ENCODE measurements at places on chromosomes 12 and 14.

DNA sequence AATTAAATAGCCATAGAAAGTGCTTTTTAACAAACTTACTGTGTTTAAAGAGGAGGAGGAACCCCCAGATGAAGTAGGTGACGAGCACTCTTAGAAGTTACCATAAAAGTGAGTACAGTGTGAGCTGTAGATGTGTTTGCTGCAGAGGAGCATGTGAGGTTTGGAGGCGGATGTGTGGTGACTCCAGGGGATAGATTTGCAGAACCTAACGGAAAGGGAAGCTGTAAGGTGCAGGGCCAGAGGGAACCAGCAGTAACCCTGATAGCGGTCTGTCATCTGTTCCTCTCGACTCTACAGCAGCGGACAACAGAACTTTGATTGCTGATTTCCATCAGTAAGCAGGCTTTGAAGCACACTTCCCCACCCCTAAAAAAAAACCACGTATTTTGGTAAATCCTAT lies 5.2 kb downstream of the CALM1 start:
- H3K27me3 ChIP-seq = no peaks in the 10 kb centered on the region
- DNase-seq = no peak
- no peak overlapping the region for H3K4me3 ChIP-seq

- peak overlapping the region; percentile 81 for H3K27ac ChIP-seq
- no peak for DNase-seq
- no peak overlapping the region for H3K4me3 ChIP-seq
- H3K4me1 ChIP-seq = peaks cover 72% of the 10 kb centered on the region
- H3K27me3 ChIP-seq = no peaks in the 10 kb centered on the region
- peaks cover 18% of the 10 kb centered on the region for H3K36me3 ChIP-seq
Measured at GRCh38 chr12:108800591-108800990, 56.8 kb downstream of the SSH1 start.

DNA sequence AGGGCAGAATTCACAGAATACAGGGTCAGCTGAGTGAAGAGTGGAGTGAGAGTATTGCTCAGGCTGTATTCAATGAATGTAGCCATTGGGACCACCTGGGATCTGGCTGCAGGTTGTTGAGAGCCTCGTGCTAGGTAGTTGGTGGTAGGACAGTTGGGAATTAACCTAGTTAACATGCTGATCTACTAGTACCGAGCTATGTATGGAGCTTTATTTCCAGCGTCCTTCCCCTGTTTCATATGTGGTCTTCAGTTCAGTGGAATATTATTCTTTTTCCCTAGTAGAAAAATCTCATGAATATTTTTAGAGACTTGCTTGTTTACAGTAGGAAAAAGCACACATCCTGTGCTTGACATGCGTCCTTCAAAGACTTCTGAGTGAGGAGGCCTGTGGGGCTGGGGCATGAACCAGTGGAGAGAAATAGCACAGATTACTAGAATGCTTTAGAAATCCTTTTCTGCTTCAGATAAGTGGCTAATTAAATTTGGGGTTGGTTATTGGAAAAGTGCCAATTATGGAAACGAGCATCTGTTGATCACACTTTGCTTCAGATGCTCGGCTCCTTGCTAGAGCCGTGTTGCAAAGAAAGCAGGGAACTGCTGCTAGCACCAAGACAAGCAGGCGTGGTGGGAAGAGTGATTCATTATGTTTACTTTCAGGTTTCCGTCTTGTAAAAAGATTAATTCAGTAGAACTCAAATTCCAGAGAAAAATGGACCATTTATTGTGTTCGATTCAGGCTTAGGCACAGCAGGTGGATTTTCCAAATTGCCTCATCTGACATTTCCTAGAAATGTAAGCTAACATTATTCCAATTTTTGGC lies 53.6 kb downstream of the ARF6 start:
- no peak for DNase-seq
- no peak overlapping the region for H3K4me3 ChIP-seq
- H3K4me1 ChIP-seq = peaks cover 18% of the 10 kb centered on the region
- H3K27me3 ChIP-seq = no peaks in the 10 kb centered on the region
- no peaks in the 10 kb centered on the region for H3K36me3 ChIP-seq

DNA sequence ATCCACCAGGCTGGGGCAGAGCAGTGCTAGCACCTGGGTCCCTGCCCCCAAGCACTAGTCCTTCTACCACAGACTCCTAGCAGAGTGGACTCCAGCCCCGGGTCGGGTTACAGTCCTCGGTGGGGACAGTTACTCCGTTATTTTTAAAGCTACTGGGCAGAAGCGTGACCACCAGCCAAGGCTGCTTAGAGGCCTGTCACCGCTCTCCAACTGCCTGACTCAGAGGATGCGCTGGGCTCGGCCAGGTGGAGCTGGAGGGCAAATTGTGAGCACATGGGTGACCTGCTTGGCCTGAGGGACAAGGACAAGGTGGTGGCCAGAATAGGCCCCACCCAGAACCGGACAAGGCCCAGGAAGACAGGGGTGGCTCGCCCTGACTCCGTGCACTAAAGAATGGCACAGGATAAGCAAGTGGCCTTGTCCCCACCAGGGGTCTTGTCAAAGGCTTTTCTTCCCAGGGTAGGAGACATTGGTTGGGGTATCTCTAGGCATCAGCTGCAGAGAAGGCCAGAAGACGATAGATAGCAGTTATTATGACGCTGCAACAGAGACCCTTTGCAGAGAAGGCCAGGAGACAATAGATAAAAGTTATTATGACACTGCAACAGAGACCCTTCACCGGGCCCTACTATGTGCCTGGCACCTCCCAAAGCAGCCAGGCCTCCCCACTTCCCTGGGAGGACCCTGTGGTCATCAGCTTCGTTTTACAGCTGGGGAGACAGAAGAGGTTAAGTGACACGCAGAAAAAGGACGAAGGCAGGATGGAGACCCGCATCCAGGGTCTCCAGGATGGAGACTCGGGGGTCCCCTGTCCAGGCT lies 1.6 kb downstream of the ABCB9 start:
- H3K36me3 ChIP-seq = peaks cover 5% of the 10 kb centered on the region
- DNase-seq = no peak
- no peaks in the 10 kb centered on the region for H3K27me3 ChIP-seq

- H3K27ac ChIP-seq = no peak overlapping the region
- no peak overlapping the region for H3K4me3 ChIP-seq
- H3K4me1 ChIP-seq = no peaks in the 10 kb centered on the region
- no peaks in the 10 kb centered on the region for H3K36me3 ChIP-seq
- no peaks in the 10 kb centered on the region for H3K27me3 ChIP-seq
- no peak for DNase-seq
Measured at GRCh38 chr12:3959799-3960560, 86.8 kb upstream of the PARP11 start.

- H3K36me3 ChIP-seq = no peaks in the 10 kb centered on the region
- peaks cover 38% of the 10 kb centered on the region for H3K4me1 ChIP-seq
- no peak overlapping the region for H3K27ac ChIP-seq
- no peaks in the 10 kb centered on the region for H3K27me3 ChIP-seq
Measured at GRCh38 chr14:67955261-67955660, 135.7 kb downstream of the RAD51B start.

DNA sequence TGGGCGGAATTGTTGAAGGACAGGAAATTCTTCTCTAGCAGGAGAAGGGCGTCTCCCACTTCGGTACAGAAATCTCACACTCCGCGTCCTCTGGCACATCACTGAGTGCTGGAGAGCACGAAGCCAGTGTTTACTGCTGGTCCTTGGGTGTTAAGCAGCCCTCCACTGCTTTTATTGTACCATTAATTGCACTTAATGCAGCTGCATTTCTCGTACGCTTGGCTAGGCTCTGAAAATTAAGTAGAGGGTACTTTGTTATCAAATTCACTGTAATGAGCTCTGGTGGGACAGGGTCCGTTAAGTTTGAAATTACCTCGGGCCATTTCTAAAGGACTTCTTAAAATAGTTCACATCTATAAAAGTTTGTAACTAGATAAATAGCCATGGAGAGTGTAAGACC lies 411.2 kb downstream of the NPAS3 start:
- no peaks in the 10 kb centered on the region for H3K27me3 ChIP-seq
- no peak overlapping the region for H3K4me3 ChIP-seq
- no peaks in the 10 kb centered on the region for H3K4me1 ChIP-seq
- no peak for DNase-seq

DNA sequence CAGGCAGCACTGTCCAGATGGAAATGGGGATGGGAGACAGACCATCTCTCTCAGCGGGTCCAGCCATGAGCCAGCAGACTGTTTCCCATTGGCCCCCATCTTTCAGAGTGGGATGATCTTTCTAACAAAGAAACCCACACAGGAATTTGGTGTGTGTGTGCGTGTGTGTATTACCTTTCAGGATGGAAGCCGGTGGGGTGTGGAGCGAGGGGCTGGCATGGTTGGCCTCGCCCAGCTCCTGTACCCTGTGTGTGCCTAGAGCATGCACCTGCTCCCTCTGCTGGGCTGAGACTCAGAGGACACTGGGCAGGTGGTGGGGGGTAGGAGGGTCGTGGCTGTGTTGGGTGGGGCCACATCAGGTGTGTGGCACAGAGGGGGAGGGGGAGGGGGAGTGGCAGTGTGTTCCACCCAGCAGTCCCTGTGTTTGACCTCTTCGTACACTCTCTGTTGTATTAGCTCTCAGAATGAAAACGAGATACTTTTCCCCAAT lies 33.0 kb upstream of the TSPAN9 start:
- H3K36me3 ChIP-seq = no peaks in the 10 kb centered on the region
- no peaks in the 10 kb centered on the region for H3K4me1 ChIP-seq
- H3K27me3 ChIP-seq = no peaks in the 10 kb centered on the region
- H3K4me3 ChIP-seq = no peak overlapping the region
- no peak for DNase-seq

GRCh38 chr12:109568486-109568885 lies 4.8 kb downstream of the MMAB start:
- DNase-seq = no peak
- no peak overlapping the region for H3K4me3 ChIP-seq
- H3K27me3 ChIP-seq = no peaks in the 10 kb centered on the region
- H3K27ac ChIP-seq = no peak overlapping the region
- H3K4me1 ChIP-seq = no peaks in the 10 kb centered on the region

DNA sequence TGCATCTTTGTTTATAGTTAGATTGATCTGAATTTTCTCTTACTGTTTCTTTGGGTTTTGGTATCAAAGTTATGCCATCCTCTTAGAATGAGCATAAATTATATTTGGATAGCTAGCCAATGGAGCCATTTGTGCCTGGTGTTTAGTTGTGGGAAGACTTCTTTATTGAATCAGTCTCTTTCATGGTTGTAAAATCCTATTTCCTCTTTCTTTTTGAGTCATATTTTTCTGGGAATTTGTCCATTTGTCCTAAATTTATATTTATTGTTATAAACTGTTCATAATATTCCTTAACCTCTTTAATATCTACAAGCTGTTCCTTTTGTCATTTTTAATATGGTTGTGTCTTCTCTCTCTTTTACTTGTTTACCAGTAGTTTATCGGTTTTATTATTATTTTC lies 462.5 kb downstream of the AEBP2 start:
- no peak for DNase-seq
- H3K36me3 ChIP-seq = no peaks in the 10 kb centered on the region
- H3K27me3 ChIP-seq = no peaks in the 10 kb centered on the region
- H3K4me3 ChIP-seq = no peak overlapping the region
- no peak overlapping the region for H3K27ac ChIP-seq

GRCh38 chr12:3040026-3040656 lies 37.0 kb upstream of the TSPAN9 start:
- H3K36me3 ChIP-seq = peaks cover 4% of the 10 kb centered on the region
- H3K27me3 ChIP-seq = no peaks in the 10 kb centered on the region
- no peak overlapping the region for H3K27ac ChIP-seq
- H3K4me3 ChIP-seq = no peak overlapping the region

DNA sequence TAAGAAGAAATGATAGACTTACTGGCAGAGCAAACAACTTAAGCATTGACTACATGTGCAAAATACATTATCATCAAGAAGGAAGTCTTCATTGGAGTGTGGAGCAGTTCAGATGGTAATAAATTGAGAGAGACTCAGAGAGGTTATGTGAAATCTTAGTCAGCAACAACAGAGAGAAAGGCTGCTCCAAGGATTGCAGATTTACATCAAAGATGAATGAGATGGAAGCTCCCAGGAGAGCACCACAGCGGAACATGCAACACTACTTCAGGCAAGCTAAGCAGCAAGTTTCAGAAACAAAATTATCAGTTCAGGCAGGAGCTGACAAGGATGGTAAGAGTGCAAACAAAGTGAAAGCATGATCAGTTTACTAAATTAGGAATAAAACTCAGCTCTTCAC lies 882.3 kb downstream of the LRFN5 start:
- no peaks in the 10 kb centered on the region for H3K27me3 ChIP-seq
- no peaks in the 10 kb centered on the region for H3K4me1 ChIP-seq
- DNase-seq = no peak
- H3K27ac ChIP-seq = no peak overlapping the region
- no peak overlapping the region for H3K4me3 ChIP-seq
- no peaks in the 10 kb centered on the region for H3K36me3 ChIP-seq

- no peaks in the 10 kb centered on the region for H3K27me3 ChIP-seq
- H3K4me3 ChIP-seq = no peak overlapping the region
- no peaks in the 10 kb centered on the region for H3K36me3 ChIP-seq
- H3K4me1 ChIP-seq = no peaks in the 10 kb centered on the region
- no peak overlapping the region for H3K27ac ChIP-seq
Measured at GRCh38 chr12:6112004-6112403, 12.5 kb downstream of the VWF start.
